NCI-H1930 (cell line): ENCODE measurements at places on chromosomes 2 and 18.

DNA sequence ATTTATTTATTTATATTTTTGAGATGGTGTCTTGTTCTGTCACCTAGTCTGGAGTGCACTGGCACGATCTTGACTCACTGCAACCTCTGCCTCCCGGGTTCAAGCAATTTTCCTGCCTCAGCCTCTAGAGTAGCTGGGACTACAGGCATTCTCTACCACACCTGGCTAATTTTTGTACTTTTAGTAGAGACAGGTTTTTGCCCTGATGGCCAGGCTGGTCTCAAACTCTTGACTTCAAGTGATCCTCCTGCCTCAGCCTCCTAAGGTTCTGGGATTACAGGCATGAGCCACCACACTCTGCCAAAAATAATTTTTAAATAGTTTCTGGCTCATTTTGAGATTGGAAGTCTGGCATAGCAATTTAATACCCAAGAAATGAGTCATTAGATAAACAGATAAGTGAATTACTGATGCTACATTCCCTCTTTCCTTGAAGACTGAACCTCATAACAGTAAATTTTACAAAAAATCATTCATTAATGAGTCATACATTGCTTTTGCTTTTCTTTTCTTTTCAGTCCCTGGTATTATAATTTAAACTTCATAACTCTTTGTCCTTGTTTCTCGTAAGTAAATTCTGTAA is 881.6 kb upstream of the PIK3C3 start:
- DNase-seq: no peak

DNA sequence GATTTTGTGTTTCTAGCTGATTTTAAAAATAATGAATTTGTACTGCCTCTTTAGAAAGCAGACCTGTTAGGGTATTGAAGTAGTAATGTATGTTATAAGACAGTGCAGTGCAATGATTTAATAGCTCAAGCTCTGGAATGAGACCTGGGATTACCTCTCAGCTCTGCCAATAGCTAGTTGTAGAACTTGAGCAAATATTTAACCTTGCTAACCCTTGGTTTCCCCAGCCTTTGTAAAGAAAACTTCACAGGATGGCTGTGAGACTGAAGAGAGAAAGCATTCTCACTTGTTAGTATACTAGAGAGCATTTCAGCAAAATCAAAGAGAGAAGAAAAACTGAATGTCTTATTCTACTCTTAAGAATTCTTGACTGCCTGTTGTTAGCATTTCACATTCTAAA is 293.9 kb downstream of the KIAA1328 start:
- DNase-seq: no peak

- DNase-seq: no peak
These were observed 266.6 kb upstream of the TANK start for GRCh38 chr2:160893581-160893980.

DNA sequence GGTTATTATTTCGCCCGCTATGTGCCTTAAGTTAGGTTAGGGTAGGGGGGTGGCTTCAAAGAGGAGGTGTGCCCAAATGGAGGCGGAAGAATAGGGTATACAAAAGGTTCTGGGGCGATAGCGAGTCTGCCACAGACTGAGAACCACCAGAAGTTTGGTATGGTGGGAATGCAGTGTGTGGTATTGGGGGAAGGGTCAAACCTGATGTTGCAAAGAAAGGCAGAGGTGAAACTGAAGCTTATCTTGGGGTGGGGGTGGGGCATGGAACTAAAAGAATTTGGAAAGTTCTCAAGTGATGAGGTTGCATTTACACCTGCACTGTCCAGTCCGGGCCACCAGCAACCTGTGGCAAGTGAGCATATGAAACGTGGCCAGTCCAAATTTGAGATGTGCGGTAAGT is 11.8 kb upstream of the CCBE1 start:
- DNase-seq: no peak

DNA sequence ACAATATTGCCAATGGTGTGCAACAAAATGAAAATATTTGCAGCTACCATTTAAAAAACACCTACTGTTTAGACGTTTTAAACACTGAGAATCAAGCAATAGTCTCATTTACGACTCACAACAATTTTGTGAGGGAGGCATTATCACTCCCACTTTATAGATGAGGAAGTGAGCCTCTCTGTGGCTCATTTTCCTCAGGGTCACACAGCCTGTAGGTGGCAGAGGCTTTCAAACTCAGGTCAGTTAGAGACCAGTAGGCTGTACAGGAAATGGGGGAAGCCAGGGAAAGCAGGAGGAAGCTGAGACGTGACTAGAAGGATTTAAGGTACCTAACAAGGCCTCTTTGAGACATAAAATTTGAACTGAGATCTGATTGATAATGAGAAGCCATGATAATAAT is 95.0 kb upstream of the ZNF521 start:
- no peak for DNase-seq

DNA sequence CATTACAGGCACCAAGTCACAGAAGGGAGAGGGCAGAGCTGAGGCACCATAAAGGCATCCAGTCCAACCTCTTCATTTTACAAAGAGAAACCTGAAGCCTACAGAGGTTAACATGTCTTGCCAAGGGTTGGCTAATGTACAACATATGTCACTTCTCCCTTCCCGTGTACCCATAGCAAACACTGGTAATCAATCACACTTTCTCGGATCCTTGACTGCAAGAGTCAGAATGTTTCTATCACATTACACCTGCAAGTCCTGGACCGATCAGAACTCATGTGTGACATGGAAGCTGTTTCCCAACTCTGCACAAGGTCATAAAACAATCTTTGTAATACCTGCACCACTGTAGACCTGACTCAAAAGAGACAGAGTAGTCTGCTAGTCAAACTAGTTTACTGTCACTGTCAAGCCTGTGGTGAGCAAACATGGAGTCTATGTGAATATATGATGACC is 6.0 kb downstream of the ANKRD44 start:
- DNase-seq: no peak

GRCh38 chr2:191637182-191638078 is 40.5 kb upstream of the NABP1 start:
- no peak for DNase-seq

DNA sequence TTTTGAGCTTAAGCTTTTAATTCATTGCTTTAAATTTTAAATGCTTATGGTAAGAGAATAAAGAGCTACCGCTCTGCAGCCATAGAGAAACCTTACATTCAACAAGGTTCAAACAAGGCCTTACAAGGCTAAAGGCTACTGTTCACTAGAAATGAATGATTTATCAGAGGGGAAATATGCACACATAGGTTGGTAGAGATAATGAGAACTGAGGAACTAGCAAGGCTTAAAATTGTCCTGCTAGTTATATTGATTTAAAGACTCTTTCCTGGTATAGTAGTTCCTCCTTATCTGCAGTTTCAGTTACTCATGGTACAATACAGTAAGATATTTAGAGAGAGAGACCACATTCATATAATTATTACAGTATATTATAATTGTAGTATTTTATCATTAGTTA is 193.4 kb downstream of the WDR7 start:
- DNase-seq: no peak

DNA sequence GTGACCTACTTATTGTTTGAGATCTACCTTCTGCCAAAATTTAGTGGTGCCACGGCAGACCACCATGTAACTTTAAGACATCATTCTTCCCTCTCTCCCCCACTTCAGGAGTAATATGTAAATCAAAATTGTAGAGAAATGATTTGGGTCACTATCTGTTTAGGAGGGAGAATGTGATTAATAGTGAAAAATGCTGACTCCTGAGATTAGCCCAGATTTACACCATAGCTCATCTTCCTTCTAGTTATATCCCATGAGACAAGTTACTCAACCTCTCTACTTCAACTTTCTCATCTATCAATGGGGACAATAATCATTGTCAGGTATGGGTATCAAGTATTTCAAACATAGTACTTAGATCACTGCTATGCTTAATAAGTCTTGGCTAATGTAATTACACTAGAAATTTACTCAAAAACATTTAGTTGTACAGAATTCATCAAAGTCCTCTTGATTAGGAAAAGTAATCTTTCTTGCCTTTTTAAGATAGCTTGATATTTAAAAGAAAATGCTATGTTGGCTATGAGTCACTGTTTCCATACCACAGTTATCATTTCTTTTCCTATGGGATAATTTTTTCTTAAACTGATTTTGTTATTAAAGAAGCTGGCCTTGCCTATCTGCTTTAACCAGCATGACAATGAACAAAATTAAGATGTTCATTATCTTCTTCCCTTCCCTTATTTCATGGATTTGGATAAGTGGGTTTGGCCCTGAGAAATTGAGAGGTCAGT is 1038.9 kb upstream of the ZEB2 start:
- no peak for DNase-seq

GRCh38 chr2:9565436-9566153 is 10.0 kb upstream of the ADAM17 start:
- no peak for DNase-seq

DNA sequence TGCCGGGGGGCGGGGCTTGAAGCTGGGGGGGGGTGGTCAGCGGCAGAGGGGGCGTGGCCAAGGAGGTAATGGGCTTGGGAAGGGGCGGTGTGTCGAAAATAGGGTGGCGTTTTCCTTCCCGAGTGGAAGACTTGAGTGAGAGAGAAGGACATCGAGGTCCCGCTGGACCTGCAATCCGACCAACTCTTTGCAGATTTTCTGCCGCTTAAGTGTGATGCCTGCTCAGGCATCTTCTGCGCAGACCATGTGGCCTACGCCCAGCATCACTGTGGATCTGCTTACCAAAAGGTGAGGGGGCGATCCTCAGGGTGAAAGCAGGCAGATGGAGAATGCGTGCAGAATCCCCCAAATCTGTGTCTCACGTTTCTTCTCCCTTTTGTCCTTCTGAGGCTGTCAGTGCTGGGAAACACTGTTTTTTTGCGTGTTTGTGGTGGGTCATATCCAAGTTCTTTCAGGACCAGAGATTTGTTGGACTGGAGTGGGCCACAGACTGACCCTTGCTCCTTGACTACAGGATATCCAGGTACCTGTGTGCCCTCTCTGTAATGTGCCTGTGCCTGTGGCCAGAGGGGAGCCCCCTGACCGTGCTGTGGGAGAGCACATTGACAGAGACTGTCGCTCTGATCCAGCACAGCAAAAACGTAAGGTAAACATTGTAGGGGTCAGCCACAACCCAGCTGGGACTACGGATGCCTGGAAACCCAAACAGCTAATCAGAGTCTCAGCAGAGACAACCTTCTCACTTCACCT is 727 bp downstream of the ZFAND2B start:
- no peak for DNase-seq

- no peak for DNase-seq
These were observed 679.5 kb downstream of the KCNJ3 start for GRCh38 chr2:155377931-155378444.

- DNase-seq: no peak
These were observed 568.3 kb upstream of the MEX3C start for GRCh38 chr18:51765606-51766360.

GRCh38 chr2:224957540-224958461 is 84.5 kb downstream of the DOCK10 start:
- DNase-seq: no peak

DNA sequence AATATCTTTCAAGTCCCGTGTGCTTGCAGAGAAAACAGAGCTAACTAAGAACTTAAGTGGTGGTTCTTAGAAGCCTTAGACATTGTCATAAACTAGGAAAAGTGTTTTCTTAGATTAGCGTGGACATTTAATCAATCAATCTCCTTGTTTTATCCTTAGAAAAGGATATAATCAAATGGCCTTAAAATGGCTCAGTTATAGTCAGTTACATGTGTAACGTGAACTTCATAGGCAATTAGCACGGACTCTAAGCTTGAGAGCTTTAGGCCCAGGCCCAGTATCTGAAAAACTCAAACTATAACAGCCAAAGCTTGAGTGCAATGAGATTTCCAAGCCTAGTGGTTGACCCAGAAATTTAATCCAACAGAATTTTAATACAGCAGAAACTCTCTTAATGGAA is 43.5 kb upstream of the SP3 start:
- no peak for DNase-seq

DNA sequence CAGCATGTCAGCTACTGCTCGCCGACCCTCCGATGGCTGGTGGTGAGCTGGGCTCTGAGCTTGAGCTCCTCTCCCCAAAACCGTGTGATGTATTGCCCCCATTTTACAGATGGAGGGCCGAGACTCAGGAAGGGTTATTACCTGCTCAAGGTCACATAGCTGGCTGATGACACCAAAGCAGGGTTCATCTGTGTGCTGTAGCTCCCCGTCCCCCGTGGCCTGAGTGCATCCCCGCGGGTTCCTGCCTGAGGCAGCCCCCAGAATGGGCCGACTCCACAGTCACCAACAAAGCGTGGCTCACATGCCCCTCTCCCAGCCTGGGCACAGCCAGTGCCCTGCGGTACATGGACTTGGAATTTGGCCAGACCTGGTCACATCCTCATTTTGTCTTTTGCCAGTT is 198.6 kb downstream of the TFCP2L1 start:
- no peak for DNase-seq

DNA sequence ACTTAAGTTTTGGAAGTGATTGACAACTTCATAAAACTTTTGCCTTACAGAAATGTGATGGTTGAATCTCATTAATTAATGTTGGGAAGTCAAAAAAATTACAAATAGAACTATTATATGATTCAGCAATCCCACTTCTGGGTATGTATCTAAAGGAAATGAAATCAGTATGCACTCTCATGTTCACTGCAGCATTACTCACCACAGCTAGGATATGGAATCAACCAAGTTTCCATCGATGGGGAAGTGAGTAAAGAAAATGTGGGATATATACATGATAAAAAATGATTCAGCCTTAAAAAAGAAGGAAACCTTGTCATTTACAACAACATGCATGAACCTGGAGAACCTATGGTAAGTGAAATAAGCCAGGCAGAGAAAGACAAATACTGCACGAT is 112.4 kb upstream of the WDR75 start:
- DNase-seq: no peak
